ENCODE measurements at places on chromosomes 7 and 10. TPM values are rescaled to one million over a fixed set of nuclear protein-coding genes. Genes with fewer than 3 reads are reported as not detected.

DNA sequence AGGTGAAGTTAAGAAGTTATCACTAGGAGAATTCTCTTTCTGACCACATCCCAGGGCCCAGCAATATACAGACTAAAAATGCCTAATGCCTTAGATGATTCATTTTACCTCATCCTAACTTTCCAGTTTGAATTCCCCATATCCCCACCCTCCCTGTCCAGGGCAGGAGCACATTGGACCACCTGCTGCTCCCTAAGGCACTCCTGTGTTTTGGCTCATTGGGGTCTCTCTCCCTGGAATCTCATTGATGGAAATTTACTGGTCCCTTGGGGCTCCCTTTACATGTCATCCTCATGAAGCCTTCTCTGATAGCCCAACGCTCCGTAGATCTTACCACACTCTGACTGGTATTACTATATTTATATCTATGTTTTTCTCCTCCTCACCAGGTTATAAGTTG lies 2.7 kb downstream of the IL2RA start:
- no peak for DNase-seq
- peak overlapping the region; percentile 95 for H3K27ac ChIP-seq
- H3K36me3 ChIP-seq, result peaks cover 73% of the 10 kb centered on the region
- H3K27me3 ChIP-seq, result peaks cover 4% of the 10 kb centered on the region

DNA sequence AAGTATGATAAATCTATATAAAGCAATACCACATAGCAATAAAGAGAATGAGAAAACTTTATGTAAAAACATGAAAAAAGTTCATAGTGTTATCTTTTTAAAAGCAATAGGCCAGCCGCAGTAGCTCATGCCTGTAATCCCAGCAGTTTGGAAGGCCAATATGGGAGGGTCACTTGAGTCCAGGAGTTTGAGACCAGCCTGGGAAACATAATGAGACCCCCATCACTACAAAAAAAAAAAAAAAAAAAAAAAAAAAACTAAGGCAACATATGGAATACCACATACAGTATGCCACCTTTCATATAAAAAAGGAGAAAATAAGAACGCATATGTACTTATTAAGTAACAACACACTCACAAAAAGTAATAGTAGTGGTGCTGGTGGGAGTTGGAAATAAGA lies 52.8 kb downstream of the MICU1 start:
- H3K27me3 ChIP-seq, result no peaks in the 10 kb centered on the region
- no peaks in the 10 kb centered on the region for H3K36me3 ChIP-seq
- no peak for DNase-seq
- peaks cover 3% of the 10 kb centered on the region for H3K4me1 ChIP-seq
- H3K4me3 ChIP-seq, result no peak overlapping the region
- H3K27ac ChIP-seq, result no peak overlapping the region

DNA sequence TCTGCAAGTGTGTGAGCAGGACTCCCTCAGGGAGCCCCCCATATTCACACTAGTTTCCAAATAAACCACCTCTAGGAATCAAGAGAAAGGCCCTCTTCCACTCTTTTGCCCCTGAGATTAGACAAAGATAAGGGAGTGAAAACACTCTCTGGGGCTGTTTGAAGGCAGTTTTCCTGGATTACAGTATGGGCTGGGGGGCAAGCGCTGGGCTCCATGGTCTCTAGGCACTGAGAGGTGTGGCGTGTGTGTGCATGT lies 1.0 kb downstream of the AQP1 start:
- no peaks in the 10 kb centered on the region for H3K36me3 ChIP-seq
- no peak for DNase-seq
- no peaks in the 10 kb centered on the region for H3K4me1 ChIP-seq
- H3K27me3 ChIP-seq, result no peaks in the 10 kb centered on the region
- no peak overlapping the region for H3K4me3 ChIP-seq

DNA sequence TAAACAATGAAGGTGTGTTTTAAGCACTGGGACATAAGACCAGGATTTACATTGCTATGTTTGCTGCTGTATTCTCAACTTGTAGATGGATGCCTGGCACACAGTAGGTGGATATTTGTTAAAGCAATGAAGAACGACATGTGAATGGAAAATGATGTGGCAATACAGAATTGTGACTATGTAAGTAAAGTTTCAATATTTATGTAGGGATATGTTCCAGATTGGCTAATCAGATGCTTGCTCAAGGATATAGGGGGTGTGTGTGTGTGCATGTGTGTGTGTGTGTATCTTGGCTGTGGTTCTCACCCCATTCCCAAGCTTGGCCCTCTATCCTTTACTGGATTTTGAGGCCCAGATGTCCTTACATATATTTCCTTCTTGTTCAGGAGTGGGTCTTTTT lies 42.7 kb upstream of the LAMB1 start:
- H3K36me3 ChIP-seq, result peaks cover 2% of the 10 kb centered on the region
- H3K4me1 ChIP-seq, result peaks cover 4% of the 10 kb centered on the region
- peaks cover 2% of the 10 kb centered on the region for H3K27me3 ChIP-seq
- DNase-seq, result no peak
- no peak overlapping the region for H3K4me3 ChIP-seq
- no peak overlapping the region for H3K27ac ChIP-seq

- H3K27me3 ChIP-seq, result peaks cover 54% of the 10 kb centered on the region
- H3K36me3 ChIP-seq, result no peaks in the 10 kb centered on the region
- H3K4me3 ChIP-seq, result no peak overlapping the region
- H3K4me1 ChIP-seq, result peaks cover 6% of the 10 kb centered on the region
- no peak for DNase-seq
Observed at GRCh38 chr7:55258631-55259030, 106.5 kb upstream of the LANCL2 start.

DNA sequence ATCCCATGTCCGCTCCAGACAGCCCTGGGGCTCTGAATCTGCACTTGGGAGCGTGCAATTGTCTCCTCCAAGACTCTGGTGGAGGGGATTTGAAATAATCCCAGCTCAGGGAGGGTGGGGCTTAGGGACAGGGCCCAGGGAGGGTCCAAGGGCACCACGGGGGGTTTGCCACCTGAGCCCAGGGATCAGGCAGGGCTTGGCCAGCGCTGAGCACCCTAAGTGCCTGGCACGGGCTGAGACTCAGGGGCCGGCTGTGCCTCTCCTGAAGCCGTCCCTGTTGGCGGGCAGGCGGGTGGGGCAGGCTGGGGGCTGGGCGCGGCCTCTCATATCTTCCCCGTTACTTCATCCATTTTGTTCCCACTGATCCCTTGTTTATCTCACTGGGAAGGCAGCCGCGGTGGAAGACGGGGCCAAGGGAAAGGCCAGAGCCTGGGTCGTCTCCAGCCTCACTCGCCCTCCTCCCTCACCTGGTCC lies 41.8 kb upstream of the ELN start:
- DNase-seq, result no peak
- H3K27ac ChIP-seq, result no peak overlapping the region
- no peaks in the 10 kb centered on the region for H3K4me1 ChIP-seq
- H3K27me3 ChIP-seq, result peaks cover 1% of the 10 kb centered on the region

- no peak for DNase-seq
- H3K27me3 ChIP-seq, result peaks cover 50% of the 10 kb centered on the region
- no peaks in the 10 kb centered on the region for H3K36me3 ChIP-seq
- no peaks in the 10 kb centered on the region for H3K4me1 ChIP-seq
- H3K4me3 ChIP-seq, result no peak overlapping the region
Observed at GRCh38 chr7:90167361-90167760, 13.1 kb downstream of the STEAP1 start.

DNA sequence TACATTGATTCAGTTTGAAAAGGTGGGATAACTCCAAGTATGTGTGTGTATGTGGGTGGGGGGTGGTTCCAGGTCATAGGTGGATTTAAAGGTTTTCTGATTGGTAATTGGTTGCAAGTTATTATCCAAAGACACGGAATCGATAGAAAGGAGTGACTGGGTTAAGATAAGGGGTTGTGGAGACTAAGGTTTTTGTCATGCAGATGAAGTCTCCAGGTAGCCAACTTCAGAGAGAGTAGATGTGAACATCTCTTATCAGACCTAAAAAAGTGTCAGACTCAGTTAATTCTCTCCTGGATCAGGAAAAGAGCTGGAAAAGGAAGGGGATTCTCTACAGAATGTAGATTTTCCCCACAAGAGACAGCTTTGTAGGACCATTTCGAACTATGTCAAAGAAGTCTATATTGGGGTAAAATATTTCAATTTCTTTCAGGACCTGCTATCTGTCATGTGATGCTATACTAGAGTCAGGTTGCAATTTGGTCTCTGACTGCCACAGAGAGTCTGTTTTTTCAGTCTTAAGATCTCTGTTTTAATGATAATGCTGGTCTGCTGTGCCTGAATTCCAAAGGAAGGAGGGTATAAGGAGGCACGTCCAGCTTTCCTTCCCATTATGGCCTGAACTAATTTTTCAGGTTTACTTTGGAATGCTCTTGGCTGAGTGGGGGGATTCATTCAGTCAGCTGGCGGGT lies 3.6 kb downstream of the C7orf57 start:
- no peaks in the 10 kb centered on the region for H3K36me3 ChIP-seq
- H3K4me3 ChIP-seq, result no peak overlapping the region
- H3K27ac ChIP-seq, result no peak overlapping the region
- DNase-seq, result no peak

GRCh38 chr7:127794551-127794950 lies 142.6 kb downstream of the SND1 start:
- H3K36me3 ChIP-seq, result peaks cover 27% of the 10 kb centered on the region
- H3K4me3 ChIP-seq, result no peak overlapping the region
- no peak for DNase-seq
- no peaks in the 10 kb centered on the region for H3K27me3 ChIP-seq

- H3K4me1 ChIP-seq, result no peaks in the 10 kb centered on the region
- H3K27ac ChIP-seq, result no peak overlapping the region
- no peaks in the 10 kb centered on the region for H3K27me3 ChIP-seq
- DNase-seq, result no peak
Observed at GRCh38 chr7:51224811-51225595, 91.6 kb downstream of the COBL start.

The ANXA8 gene
- not detected for total RNA-seq

DNA sequence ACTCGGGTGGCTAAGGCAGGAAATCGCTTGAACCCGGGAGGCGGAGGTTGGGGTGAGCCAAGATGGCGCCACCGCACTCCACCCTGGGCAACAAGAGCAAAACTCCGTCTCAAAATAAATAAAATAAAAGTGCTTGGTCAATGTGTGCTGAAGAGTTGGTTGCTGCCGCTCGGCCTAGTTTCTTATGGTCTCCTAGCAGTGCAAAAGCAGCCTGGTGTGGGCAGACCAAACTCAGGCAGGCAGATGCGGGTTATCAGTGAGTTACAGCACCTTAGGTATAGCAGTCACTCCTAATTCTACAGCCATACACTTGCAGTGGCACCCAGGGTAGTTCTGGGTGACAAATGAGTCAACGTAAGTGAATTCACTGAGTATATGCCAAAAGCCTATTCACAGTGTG lies 22.6 kb downstream of the HSPB1 start:
- H3K4me1 ChIP-seq, result peaks cover 21% of the 10 kb centered on the region
- no peaks in the 10 kb centered on the region for H3K27me3 ChIP-seq
- H3K27ac ChIP-seq, result no peak overlapping the region
- peaks cover 38% of the 10 kb centered on the region for H3K36me3 ChIP-seq
- H3K4me3 ChIP-seq, result no peak overlapping the region
- DNase-seq, result no peak

- no peaks in the 10 kb centered on the region for H3K27me3 ChIP-seq
- no peak overlapping the region for H3K27ac ChIP-seq
- peaks cover 2% of the 10 kb centered on the region for H3K4me1 ChIP-seq
- peaks cover 9% of the 10 kb centered on the region for H3K36me3 ChIP-seq
Observed at GRCh38 chr10:815338-816090, 116.0 kb downstream of the LARP4B start.

Data from activated naive CD8-positive, alpha-beta T cell treated with anti-CD3 and anti-CD28 coated beads for 36 hours (primary cell).